ENCODE measurements at places on chromosomes 7 and 10.
A peak's percentile ranks its signal among the peaks of the same experiment; 100 is the strongest.

DNA sequence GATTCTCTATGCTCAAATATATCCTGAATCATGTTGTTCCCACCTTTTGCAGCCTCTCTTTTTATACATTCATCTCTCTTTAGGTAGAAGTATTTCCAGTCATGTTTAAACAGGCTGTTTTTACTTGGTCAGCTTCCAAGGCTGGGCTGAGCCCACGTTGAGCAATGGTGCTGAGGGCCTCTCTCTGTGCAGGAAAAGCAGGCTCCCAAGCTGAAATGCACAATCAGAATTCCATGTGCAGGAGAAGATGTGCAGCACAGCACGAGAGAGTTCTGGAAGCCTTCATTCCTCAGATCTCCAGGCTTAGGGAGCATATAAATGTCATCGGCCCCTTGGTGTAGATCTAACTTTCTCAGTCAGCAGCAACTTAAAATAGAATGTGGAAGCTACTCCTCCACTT is 588.5 kb downstream of the TNS3 start:
- DNase-seq = no peak

DNA sequence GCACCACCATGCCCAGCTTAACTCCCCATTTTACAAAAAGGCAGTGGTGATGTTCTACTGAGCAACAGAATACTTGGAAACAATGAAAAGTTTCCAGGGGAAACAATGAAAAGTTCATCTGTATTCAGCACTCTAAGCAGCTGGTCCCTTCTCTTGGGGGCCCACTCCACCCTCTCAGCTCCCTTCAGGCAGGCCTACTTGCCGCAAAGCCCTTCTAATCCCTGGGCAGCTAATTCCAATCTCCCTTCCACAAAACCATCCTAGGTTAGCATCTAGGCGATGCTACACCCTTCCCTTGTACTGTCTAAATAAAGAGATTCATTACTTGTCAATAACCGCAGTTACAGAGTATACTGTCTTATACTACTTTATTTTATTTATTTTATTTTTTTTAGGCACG is 79.1 kb downstream of the SPDYE5 start:
- no peak for DNase-seq

- DNase-seq = no peak
These were observed 345.9 kb downstream of the PLXDC2 start for GRCh38 chr10:20162123-20162522.

GRCh38 chr7:47218378-47219176 is 363.3 kb downstream of the TNS3 start:
- DNase-seq = no peak

- peak; percentile 45 for DNase-seq
These were observed 166.5 kb downstream of the TMEM26 start for GRCh38 chr10:61286686-61287085.

GRCh38 chr7:137873524-137873923 is 26.8 kb upstream of the DGKI start:
- DNase-seq = no peak

- peak; percentile 15 for DNase-seq
These were observed 6.3 kb upstream of the KCNMA1 start for GRCh38 chr10:77643795-77644468.

GRCh38 chr7:113801751-113802150 is 117.1 kb downstream of the PPP1R3A start:
- no peak for DNase-seq

DNA sequence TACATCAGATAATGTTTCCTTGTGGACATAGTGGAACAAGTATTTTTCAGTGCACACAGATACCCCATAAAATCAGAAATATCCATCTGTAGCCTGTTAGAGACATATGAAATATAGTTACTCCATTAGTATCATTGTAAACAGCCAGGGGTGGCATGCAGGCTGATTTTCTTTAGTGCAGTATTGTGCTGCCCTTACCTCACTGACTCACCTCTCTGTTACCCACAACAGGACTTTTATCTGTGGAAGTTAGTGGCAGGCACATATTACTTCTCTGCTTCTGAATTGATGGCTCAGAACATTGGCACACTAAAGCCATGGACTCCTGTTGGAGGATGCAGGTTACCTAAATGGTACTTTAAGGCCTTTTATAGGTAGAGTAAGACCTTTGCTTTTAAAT is 70.0 kb downstream of the SLC25A40 start:
- no peak for DNase-seq

DNA sequence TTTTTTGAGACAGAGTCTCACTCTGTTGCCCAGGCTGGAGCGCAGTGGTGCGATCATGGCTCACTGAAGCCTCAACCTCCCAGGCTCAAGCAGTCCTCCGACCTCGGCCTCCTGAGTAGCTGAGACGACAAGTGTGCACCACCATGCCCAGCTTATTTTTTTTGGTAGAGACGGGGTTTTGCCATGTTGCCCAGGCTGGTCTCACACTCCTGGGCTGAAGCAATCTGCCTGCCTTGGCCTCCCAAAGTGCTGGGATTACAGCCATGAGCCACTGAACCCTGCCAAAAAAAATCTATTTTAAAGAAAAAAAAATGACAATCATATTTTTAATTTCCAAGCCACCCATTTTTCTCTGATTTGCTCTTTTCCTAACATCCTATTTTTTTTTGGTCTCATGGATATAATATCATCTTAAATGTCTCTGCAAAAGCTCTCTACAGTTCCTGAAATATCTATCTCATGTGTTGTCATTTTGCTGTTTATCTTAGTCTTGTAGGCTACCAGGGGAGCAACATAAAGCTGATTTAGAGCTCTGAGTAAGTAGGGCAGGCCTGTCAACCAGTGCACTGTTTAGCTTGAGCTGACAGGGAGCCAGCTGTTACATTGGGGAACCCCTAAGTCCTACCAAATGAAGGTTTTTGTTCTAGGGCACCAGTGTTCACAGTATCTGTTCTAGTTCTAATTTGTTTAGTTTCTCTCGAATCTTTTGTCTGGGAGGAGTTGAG is 29.9 kb upstream of the HBP1 start:
- no peak for DNase-seq

DNA sequence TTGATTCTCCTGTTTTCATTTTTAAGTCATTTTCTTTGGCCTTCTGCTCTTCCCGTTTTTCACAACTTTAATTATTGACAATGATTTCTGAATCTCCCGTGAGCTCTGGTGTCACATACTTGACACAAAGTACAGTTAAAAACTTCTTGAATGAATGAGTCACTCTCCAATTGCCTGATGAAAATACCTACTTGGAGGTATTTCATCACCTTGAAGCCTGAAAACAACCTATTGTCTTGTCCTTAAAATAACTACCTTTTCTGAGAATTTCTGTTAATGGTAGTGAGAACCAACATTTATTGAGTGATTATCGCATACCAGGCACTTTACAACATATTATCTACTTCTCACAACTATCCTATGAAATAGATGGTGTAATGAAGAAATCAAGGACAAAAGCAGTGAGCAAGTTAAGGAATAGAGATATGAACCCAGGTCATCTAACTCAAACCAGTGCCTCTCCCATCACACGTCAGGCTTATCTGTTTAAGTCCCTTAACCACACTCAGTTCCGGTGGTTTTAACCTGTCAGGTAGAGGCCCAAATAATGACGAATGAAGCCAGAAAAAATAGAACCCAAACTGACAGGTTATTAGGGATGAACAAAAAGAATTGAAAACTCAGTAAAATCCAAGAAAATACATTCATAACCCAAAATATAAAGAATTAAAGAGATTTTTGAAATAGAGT is 11.6 kb downstream of the BET1 start:
- DNase-seq = no peak

- DNase-seq = no peak
These were observed 32.8 kb downstream of the ADRA2A start for GRCh38 chr10:111109501-111110242.

GRCh38 chr10:43689007-43689491 is 40.4 kb upstream of the ZNF32 start:
- no peak for DNase-seq

GRCh38 chr10:129743738-129744133 is 220.3 kb downstream of the EBF3 start:
- DNase-seq = no peak

DNA sequence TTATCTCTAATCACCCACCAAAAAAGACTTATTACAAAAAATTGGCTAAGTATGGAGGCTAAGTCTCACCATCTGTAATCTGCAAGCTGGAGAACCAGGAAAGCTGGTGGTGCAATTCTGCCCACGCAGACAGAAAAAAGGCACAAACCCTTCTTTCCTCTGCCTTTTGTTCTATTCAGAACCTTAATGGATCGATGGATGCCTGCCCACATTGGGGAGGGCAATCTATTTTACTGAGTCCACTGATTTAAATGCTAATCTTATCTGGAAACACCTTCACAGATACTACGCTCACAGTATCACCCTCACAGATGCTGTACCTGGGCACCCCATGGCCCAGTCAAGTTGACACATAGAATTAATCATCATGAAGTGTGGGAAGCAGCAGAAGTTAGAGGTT is 10.2 kb downstream of the IGFBP3 start:
- no peak for DNase-seq

- DNase-seq = no peak
These were observed 23.1 kb upstream of the ITGA8 start for GRCh38 chr10:15742836-15743235.

DNA sequence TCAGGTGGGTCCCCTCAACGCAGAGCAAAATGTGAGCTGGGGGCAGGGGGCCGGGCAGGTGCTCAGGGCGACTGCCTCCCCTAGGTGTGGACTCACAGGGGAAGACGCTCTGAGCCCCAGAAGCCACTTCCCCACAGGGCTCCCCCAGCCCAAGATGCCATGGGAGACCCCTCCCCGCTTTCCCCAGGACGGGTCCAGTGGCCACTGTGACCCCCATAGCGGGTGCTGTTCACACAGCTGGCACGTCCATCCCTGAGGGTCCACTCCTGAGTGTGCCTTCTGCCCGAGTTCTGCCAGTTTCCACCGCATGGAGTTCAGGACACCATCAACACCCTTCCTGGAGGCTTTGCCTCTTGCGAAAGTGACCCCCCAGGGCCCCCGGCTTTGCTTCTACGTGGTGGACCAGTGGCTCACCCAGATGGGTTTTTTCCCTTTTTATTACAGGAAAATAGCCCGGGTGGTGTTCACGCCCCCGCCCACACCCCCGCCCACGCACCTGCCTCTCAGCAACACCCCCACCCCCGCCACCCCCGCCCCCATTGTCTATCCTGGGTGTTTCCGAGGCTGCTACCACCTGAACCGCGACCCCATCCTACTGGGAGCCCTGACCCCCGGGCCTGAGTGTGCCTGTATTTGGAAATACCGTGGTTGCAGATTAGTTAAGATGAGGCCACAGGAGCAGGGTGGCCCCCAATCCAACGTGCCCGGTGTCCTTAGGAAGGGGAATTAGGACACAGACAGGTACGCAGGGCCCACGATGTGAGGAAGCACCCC is 32.0 kb downstream of the ADAP1 start:
- peak; percentile 59 for DNase-seq

GRCh38 chr7:70341446-70341845 is 743.2 kb downstream of the AUTS2 start:
- DNase-seq = no peak

DNA sequence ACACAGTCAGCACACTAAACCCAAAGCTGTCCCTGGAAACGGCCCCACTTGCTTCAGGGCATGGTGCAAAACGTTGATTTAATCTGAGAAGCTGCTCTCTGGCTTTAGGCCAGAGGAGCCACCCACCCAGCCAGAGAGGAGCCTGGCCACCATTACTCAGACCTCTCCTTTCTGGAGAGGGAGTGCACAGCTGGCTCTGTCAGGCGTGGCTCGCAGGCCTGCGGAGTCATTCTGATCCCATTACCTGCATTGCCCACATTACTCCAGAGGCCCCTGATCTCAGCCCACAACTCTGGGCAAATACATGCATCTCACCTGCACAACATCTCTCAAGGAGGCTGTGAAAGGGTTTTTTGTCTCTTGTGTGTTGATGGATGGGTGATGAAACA is 370.0 kb upstream of the IGFBP3 start:
- DNase-seq = no peak

DNA sequence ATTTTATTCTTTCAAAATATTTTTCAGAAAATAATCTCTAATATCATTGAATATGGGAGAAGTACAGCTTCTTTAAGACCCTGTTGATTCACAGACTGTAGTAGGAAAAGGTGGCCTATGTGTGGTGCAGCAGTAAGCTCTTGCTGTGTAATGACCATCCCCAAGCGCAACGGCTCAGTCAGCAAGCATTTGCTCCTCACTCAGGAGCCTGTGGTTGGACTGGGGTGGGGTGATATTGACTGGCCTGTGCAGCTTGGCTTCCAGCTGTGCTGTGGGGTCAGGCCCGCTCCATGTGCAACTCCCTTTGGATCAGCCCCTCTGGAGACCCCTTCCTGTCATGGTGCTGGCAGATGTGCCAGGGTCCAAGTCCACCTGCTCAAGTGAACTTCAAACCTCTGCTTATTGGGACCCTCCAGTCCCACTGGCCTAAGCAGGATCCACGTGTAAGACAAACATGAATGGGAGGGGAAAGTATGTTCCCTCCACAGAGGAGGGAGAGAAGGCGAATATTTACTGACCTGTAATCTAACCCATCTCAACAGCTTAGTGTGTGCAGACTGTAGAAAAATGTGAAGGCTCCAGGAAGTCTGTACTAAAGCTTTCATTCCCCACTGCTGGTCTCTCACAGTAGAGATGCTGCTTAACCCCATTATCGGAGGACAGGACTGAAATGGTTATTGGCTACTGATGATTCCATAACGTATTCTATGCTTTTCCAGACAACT is 239.7 kb downstream of the WDR37 start:
- DNase-seq = no peak

- DNase-seq = no peak
These were observed 135.3 kb downstream of the OAT start for GRCh38 chr10:124283215-124283948.

DNA sequence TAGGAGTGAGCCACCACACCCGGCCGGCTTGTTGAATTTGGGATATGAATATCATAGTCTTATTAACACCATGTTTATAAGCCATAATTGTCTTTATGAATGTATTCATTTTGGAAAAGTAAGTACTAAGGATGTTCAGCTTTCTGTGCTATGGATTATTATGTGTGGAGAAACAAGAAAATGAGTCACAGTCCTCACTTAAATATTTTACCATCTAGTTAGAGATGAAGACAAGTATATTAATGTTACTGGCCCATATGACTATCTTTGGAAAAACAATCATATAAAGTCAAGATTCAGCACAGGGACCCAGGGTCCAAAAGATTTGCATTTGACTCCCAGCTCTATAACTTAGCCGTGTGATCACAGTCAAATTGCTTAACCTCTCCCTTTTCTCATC is 9.8 kb upstream of the TOMM7 start:
- no peak for DNase-seq

GRCh38 chr10:5582736-5583135 is 58.0 kb downstream of the CALML3 start:
- DNase-seq = no peak

- no peak for DNase-seq
These were observed 59.8 kb downstream of the MAPK8 start for GRCh38 chr10:48366261-48366660.

- DNase-seq = no peak
These were observed 79.8 kb downstream of the WDFY4 start for GRCh38 chr10:48764486-48764885.

GRCh38 chr10:133401500-133401899 is 7.5 kb downstream of the MTG1 start:
- DNase-seq = no peak
